ENCODE measurements at places on chromosomes 16 and 17. TPM values are rescaled to one million over a fixed set of nuclear protein-coding genes. Genes with fewer than 3 reads are reported as not detected.
A peak's percentile ranks its signal among the peaks of the same experiment; 100 is the strongest.

- ATAC-seq: no peak
Observed at GRCh38 chr17:27808628-27809027, 8.3 kb upstream of the NOS2 start.

DNA sequence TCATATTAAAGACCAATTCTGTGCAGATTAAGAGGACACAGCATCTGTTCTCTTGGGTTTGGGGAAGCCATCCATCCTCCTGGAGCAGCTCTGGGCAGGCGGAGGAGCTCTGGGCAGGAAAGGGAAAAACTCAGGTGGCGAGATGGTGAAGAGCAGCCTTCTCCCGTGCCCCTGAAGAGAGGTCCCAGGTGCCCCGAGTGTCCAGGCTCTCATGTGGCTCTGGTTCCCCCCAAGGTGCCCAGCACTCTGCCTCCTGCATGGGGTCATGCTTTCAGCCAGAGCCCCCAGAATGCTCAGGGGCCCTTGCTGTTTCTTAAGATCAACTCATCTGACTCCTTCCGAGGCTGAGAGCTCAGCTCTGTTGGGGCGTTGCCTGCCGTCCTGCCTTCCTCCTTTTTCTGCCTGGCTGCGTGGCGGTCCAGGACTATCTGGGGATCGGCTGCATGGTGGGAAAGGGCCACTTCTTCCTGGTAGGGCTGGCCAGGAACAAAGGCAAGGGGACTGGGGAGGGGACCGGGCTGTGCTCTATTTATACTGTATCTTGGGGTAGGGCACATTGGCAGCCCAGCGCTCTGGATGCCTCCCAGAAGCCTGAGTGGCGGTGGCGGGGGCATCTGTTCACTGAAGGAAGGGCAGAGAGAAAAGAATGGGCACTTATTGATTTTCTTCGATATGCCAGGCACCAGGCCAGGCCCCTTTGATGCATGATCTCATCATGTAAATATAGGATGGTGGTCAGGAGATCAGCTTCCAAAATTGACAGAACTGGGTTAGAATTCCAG lies 103.2 kb upstream of the SDK2 start:
- ATAC-seq: no peak

- peak; percentile 59 for ATAC-seq
Observed at GRCh38 chr16:81558444-81559175, 114.0 kb downstream of the CMIP start.

DNA sequence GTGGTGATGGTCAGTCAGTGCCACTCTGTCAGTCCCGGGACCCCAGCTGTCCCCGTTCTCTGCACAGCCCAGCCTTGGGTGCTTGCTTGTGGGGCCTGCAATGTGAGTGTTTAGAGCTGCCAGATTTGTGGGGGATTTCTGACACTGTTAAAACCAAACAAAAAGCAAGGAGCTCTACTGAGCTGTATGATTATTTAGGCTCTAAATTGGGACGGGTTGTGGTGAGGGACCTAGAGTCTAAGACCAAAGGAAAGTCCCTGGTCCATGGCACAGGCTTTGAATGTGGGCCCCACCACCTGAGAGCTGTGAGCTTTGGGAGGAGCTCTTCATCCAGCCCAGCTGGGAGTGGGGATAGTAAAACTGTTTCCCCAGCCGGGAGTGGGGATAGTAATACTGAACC lies 63.3 kb downstream of the KSR1 start:
- no peak for ATAC-seq

DNA sequence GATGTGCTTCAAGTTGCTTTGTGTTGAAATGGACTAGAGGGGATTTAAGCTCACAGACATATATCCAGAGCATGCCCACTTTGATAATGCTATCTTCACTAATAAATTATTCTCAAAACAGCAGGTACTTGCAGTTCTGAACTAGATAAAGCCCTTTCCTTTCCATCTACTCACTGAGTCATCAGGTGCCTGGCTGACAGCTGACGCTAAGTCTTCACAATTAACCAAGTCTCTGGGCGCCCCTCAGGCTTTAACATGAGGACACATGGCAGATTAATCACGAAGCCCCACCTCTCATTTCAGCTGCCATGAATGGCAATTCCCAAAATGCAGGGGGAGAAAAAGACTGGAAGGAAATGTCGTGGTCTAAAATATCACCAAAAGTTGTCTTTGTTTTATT lies 29.5 kb upstream of the CRISPLD2 start:
- no peak for ATAC-seq

DNA sequence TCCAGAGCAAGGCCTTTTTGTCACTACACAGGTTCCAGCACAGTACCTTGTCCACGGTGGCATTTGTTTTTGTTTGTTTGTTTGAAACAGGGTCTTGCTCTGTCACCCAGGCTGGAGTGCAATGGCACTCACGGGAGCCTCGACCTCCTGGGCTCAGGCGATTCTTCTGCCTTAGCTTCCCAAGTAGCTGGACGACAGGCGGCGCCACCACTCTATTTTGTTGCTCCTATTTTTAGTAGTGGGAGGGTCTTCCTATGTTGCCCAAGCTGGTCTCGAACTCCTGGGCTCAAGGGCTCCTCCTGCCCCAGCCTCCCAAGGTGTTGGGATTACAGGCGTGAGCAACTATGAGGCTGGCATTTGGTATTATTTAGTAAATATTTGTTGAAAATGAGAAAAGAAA lies 10.3 kb downstream of the MRC2 start:
- no peak for ATAC-seq

KRT33B gene
- not detected for total RNA-seq

DNA sequence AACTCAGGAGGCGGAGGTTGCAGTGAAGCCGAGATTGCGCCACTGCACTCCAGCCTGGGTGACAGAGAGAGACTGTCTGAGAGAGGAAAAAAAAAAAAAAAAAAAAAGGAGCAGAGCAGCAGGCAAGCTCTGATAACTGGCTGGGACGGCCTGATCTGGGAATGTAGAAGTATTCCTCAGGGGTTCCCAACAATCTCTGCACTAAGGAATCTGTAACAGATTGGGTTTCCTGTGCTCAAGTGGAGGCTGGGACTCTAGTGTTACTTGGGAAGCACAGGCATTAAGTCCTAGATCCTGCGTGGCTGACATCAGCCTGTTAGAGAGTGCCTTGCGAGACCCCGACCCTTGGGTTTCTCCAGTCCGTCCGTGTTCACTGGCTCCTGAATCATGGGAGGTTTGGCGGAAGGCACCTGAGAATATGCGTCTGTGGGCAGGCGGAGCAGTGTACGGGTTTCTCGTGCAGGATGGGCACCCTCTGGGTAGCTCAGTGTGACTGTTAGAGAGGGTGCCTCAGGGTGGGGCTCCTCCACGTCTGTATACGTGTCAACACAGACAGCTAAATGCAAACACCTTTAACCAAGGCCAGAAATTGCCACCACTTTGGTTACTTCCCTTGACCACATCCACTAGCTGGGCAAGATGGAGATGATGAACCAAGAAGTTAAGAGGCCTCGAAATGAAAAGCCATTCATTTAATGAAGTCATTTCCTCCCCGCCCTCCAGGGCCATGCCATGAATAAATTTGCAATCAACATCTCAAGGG lies 174.9 kb upstream of the RPL38 start:
- ATAC-seq: no peak

KRTAP4-9 gene
- total RNA-seq: not detected

DNA sequence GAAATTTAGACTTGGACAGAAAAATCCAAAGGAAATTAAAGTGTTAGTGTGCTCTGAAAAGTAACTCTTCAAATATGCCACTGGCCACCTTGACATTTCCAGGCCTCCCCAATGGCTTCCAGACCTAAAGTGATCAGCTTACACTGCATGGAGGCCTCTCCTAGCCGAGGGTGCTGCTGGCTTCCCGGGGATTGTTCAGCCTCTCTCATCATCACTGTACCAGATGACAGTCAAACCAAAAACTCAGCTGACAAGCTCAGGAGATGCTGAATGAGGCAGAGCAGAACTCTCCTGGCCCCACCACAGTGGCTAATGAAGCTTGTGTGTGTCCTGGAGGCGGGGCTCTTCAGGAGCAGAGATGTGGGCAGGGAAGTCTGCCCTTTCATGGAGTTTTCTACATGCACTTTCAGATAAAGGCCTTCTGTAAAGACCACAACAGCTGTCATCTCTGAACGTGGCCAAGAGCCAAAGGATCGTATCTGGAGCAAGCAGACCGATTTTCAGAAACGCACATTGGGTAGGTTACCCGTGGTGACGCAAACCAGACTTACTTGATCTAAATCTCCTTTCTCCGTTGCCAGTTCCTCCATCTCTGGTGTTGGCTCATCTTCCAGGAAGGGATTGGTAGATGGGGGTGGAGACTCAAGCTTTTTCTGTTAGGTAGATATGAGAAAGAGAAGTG lies 113.3 kb downstream of the VPS53 start:
- no peak for ATAC-seq

GRCh38 chr17:27217631-27218030 lies 76.3 kb upstream of the WSB1 start:
- no peak for ATAC-seq

DNA sequence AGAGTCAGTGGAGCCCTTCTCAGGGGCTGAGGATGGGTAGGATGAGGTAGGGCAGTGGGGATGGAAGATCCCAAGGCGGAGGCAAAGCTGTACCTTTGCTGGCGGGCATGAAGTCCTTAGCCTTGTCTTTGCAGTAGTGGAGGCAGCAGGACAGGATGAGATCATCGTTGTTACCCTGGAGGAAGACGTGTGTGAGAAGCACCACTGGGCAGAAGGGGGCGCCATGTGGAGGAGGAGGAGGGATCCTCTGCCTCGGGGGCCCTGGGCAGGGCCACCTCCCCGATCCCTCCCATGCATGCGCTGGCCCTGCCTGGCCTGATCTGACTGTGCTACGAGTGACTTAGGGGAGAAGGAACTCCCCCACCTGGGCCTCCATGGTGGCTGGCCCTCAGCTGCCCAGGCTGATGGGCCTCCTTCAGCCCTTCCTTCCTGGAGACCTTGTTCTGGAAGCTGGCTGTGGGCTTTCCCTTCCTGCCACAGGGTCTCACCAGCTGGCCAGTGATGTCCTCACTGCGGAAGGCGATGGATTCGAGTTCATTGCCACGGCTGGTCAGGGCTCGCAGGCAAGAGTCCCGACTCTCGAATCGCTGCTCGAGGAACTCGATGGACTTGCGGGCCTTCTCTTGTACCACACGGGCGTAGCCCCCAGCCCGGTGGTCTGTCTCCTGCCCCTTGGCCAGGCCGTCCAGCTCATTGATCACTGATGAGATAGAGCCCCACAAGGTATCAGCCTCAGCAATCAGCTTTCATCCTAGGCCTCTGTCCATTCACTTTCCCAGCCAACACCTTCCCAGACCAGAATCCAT lies 10.3 kb downstream of the HIC1 start:
- peak; percentile 43 for ATAC-seq

DNA sequence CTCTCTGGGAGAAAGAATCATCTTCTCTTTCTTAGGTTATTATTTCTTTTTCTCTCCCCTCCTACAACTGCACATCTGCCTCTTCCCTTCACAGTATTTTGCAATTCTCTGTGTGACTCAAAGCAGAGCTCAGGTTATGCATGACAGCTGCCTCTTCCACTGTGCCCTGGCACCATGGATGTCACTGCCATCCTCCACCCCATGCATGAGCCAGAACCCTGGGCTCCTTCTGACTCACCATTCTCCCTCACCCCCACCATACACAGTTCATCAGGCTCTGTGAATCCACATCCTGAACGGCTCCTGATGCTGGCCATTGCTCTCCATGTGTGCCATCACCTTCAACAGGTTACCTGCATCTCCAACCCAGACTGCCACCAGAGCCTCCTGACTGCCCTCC lies 23.9 kb downstream of the CA10 start:
- ATAC-seq: no peak

All from motor neuron (in vitro differentiated cells).